Activated naive CD4-positive, alpha-beta T cell treated with anti-CD3 and anti-CD28 coated beads for 36 hours (primary cell): ENCODE measurements at places on chromosomes 4 and X. TPM values are rescaled to one million over a fixed set of nuclear protein-coding genes. Genes with fewer than 3 reads are reported as not detected.

Gene IL2
- 142 TPM for total RNA-seq

GRCh38 chrX:65757943-65758342 lies 90.5 kb downstream of the MSN start:
- no peak for DNase-seq
- peaks cover 40% of the 10 kb centered on the region for H3K4me1 ChIP-seq
- no peak overlapping the region for H3K4me3 ChIP-seq
- H3K27me3 ChIP-seq = no peaks in the 10 kb centered on the region

DNA sequence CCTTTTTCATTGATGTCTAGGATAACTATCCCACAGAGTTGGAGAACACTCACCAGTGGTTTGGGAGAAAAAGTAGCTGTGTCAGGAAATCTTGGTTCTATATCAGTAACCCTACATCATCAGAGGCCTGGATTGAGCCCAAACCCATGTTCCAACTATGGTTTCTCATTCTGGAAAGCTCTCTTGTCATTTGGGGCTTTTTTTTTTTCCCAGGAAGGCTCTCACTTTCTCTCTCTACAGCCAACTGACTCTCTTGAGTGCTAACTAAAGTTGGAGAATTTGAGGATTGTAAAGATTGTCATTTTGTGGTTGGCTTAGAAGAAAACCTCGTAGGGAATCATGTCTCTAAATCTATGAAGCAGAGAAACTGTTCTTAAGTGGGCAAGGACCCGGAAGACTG lies 228.2 kb upstream of the DIPK2B start:
- H3K4me3 ChIP-seq = no peak overlapping the region
- DNase-seq = no peak
- no peaks in the 10 kb centered on the region for H3K4me1 ChIP-seq

- no peak overlapping the region for H3K4me3 ChIP-seq
- H3K4me1 ChIP-seq = no peaks in the 10 kb centered on the region
- H3K27ac ChIP-seq = no peak overlapping the region
- H3K36me3 ChIP-seq = no peaks in the 10 kb centered on the region
Measured at GRCh38 chr4:7387925-7388324, 46.8 kb downstream of the PSAPL1 start.

DNA sequence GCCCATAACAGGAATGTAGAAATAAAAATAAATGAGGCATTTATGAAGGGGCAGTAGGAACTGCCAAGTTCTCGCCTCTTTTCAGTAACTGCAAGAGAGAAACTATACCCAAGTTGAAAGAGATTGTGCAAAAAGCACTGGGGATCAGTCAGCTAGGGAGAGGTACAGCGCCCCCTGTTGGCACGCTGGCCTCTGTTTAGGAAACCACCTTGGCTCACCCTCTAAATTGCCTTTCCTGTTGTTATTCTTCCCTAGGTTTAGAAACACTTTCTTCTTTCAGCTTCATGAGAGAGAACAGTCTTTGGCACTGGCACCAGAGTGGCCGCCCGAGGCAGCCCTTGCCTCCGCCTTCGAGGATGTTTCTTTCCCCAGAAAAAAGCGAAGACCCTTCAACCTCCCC lies 348.5 kb downstream of the MID1IP1 start:
- no peaks in the 10 kb centered on the region for H3K27me3 ChIP-seq
- H3K36me3 ChIP-seq = no peaks in the 10 kb centered on the region
- no peak overlapping the region for H3K4me3 ChIP-seq

DNA sequence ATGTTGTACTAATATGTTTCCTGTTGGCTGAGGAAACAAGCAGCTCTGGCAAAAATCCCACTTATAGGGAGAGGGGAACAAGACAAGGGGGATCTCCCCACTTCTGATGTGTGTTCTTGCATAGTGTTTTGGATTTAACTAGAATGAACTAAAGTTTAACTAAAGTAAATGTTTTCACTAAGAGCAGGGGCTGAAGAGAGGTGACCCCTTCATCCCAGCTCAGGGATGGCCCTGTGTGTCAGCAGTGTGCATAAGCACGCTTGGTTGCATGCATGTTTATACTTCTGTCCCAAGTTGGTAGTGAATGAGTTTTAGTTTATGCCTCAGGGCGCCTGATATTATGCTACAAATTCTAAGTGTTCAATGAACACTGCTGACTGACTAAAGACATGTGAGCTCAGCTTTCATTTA lies 169.4 kb downstream of the MGST2 start:
- H3K27ac ChIP-seq = no peak overlapping the region
- no peaks in the 10 kb centered on the region for H3K27me3 ChIP-seq
- no peak overlapping the region for H3K4me3 ChIP-seq
- H3K4me1 ChIP-seq = no peaks in the 10 kb centered on the region
